ENCODE measurements at places on chromosomes 13 and 19.

DNA sequence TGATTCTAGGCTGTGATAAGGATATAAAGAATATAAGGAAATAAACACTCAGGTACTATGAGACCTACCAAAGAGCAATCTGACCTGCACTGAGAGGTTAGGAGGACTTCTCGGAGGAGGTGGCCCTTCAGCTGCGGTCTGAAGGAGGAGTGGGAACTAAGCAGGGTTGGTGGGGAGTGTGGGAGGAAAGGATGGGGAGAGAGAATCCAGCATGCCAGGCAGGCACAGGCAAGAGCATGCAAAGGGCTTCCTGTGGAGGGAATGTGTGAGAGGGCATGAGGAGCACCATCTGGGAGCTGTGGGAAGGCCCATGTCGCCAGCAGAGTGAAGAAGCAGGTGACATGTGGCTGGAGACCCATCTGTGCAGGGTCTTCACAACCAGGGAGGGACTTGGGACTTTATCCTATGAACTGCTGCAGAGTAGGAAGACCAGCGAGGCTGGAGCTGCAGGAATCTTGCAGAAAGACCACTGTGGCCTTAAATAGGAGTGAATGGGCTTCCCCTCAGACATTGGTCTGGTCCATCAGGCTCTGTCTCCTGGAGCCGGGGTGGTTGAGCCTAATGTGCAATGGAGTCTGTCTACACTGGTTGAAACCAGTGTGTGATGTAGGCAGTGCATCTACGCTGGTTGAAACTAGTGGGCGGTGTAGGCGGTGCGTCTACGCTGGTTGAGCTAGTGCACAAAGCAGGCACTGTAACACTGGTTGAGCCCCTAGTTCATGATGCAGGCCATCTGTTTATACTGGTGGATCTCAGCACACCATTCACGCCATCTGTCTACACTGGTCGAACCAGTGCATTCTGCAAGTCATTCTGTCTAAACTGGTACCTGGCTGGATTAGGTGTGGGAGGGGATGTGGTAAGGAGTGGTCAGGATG, 6.4 kb downstream of the CHST8 start:
- DNase-seq: no peak

GRCh38 chr13:41402691-41403511, 54.4 kb upstream of the RGCC start:
- no peak for DNase-seq

GRCh38 chr13:113602291-113602988, 17.9 kb downstream of the TFDP1 start:
- no peak for DNase-seq

DNA sequence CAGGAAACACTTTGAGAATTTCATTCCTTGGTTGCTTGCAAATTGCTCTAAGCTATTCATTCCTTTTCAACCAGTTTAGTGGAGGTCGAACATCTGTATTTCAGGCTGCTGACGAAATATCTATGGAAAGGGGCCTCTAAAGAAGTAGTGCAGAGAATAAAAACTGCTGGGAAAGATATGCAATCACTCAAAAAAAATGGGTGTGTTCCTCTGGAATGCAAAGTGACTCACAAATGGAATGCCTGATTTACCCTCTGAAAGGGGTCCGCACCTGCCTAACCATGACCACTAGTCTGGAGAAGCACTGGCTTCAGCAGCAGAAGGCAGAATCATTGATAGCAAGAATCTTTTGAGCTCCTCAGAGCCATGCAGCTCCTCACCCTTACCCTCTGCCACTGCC, 129.4 kb downstream of the PCDH9 start:
- DNase-seq: no peak

- DNase-seq: no peak
Observed at GRCh38 chr19:1822210-1822609, 10.1 kb upstream of the ATP8B3 start.

- DNase-seq: no peak
Observed at GRCh38 chr13:51887468-51887867, 25.7 kb downstream of the CCDC70 start.

- DNase-seq: no peak
Observed at GRCh38 chr19:57512845-57513244, 13.1 kb downstream of the ZNF773 start.

GRCh38 chr13:99996381-99996973, 14.9 kb downstream of the ZIC2 start:
- DNase-seq: peak; percentile 71

DNA sequence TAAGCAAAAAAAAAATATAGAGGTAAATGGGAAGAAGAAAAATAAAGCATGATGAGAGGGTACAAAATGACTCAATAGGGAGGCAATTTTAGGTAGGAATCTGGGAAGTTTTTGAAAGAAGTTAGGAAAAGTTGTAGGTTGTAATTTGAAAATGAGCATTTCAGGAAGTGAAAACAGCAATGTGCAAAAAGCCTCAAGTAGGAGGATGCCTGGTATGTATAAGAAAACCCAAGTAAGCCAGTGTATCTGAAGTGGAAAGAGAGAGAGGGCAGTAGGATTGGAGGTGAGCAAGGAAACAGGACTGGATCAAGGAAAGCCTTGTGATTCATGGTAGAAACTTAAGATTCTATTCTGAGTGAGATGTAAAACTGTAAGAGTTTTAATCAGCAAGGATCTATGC, 121.6 kb upstream of the SPRY2 start:
- DNase-seq: no peak

GRCh38 chr13:88339271-88339741, 668.1 kb downstream of the SLITRK5 start:
- DNase-seq: no peak

DNA sequence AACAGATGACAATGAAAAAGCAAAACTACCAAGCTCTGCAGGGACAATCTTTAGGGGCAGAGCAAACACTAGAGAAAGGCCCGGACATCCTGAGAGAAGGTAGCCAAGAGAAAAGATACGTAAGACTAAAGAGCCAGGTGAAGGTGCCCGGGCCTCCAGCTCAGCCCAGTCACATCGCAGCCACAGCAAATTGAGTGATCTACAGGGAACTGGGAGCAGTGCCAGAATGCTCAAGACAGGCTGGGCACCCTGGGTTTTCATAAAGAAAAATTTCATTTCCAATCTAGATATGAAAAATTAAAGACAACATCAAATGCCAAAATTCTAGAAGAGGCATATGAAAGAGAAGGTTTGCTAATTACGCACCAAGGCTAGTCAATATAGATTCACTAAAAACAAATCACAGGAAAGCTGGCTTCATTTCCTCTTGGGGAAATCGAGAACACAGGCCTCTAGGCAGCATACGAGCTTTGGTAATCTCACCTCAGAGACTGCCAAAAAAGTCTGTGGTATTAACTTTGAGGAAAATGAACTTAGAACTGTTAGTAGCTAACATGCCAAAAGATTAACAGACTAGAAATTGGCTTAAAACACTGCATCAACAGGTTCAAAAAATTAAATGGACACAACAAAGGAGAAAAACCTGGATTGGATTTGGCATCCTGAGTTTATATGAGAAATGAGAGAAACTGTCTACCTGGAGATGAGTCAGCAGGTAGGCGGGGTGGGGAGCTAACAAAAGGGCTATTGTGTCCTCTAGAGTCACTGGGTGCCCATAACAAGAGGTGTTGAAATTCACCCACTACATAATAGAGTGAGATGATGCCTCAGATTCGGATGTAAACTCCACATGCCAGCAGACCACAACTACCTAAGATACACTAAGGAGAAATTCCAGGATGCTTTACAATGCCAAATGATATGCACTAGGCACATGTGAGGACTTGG, 6.6 kb downstream of the ANKRD10 start:
- no peak for DNase-seq

DNA sequence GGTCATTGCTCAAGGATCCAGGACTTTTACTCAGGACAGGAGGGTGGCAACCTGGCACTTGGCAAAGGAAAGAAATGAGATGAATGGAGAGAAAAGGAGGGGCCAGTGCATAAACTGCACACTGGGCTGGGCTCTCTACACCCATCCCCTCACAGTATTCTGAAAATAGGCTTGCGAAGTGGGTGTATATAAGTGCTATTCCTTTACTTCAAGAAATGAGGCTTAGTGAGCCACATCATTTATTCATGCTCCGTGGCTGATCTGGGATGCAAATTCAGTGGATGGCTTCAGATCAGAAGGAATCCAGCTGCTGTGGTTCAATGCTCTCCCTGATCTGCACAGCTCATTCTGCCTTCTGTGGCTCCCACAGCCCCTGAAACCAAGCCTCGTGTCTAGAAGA, 297.7 kb downstream of the UQCRFS1 start:
- DNase-seq: no peak

DNA sequence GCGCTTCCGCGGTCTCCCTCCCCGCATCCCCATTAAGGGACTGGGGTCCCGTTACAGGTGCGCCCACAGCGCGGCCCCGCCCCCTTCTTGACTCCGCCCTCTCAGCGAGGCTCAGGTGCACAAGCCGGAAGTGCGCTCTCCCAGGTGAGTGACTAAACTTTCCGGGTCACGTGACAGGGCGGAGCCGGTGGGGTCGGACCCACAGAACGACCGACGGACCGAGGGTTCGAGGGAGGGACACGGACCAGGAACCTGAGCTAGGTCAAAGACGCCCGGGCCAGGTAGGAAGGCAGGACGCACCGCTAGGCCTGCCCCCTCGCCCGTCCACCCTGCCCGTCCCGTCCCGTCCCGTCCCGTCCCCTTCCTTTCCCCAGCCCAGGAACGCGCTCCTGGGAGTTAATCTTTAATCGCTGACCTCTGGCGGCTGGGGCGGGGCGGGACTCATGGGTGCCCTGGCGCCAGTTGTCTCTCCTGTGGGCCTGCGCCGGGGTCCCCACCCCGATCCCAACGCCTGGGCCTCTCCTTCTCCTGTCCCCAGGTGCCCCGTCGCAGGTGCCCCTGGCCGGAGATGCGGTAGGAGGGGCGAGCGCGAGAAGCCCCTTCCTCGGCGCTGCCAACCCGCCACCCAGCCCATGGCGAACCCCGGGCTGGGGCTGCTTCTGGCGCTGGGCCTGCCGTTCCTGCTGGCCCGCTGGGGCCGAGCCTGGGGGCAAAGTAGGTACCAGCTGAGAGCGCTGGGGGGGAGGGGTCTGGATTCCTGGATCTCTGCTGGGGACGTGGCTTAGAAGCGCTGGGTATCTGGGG, at the start of gene CRB3:
Gene CRB3 (plus strand): TSS at position 202 of the 804 bp plus-strand sequence. CDS start 431 bp downstream, at position 633.
- DNase-seq: peak; percentile 85

DNA sequence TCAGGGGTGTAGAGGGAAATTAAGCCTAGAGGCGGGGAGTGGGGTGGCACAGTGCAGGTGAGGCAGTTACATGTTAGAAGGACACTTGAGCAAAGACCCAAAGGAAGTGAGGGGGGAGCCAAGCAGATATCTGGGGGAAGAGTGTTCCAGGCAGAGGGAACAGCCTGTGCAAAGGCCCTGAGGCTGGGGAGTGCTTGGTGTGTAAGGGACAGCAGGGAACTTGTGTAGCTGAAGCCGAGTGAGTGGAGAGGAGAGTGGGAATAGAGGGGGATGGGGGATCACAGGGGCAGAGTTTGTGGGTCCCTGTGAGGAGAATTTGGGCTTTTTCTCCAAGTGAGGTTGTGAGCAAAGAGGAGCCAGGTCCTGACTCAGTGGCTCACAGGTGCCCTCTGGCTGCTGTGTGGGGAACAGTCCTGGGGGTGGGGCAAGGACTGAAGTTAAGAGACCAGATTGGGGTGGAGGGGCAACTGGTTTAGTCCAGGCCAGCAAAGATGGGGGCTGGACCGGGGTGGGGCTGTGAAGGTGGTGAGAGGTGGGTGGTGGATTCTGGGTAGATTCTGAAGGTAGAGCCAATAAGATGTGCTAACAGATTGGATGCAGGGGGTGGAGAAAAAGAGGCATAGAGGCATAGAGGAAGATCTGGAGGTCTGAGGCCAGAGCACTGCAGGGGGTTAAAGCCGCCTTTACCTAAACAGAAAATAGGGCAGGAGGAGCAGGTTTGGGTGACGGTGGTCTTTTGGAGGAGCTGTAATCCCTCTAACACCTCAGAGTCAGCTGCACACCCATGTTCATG, 75.3 kb downstream of the CACNA1A start:
- no peak for DNase-seq

GRCh38 chr13:109249780-109250528, 536.4 kb downstream of the IRS2 start:
- DNase-seq: no peak

GRCh38 chr13:73531014-73531413, 472.2 kb downstream of the KLF5 start:
- DNase-seq: no peak
